ENCODE measurements at places on chromosomes 2 and 18.

GRCh38 chr2:49959961-49960553, 805.7 kb upstream of the FSHR start:
- DNase-seq: no peak

- DNase-seq: no peak
These were observed 105.9 kb downstream of the AP1S3 start for GRCh38 chr2:223731503-223731902.

DNA sequence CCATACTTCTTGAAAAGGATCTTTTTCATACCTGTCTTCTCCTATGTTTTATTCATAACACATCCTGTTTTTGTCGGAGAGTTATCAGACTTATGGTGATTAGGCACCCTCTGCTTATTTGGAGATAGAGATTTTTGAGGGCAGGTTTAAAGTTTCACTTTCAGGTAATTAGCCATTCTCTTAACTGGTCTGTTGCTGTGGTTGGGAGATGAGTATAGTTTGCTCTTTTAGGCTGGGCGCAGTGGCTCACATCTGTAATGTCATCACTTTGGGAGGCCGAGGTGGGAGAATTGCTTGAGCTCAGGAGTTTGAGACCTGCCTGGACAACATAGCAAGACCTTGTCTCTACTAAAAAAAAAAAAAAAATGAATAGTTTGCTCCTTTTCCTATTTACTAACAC, 25.3 kb downstream of the SFTPB start:
- no peak for DNase-seq

DNA sequence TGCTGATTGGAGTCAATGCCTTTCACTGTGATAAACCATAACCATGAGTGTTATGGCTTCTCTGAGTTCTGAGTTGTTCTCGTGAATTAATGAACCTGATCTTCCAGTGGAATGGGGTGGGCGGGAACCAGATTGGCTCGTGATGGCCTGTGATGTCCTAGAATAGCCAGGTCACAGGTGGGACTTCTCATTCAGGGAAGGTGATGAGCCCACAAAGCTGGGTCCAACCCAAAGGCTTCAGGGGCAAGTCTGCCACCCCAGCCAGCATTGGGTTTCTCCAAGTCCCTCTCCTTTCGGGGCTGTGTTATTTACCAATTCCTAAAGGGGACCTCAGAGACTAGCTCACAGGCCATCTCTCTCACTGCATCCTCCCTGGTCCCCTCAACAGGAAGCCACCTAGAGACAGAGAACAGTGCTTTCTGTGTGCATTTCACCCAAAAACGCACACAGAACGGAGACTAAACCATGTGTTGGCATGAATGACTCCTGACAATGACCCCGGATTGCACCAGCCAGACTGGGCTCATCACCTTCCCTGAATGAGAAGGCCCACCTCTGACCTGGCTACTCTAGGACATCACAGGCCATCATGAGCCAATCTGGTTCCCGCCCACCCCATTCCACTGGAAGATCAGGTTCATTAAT, 85.5 kb downstream of the MALT1 start:
- DNase-seq: no peak
